Activated naive CD8-positive, alpha-beta T cell treated with anti-CD3 and anti-CD28 coated beads, Interleukin-2, amount 50 U/mL, for 24 hours (primary cell): ENCODE measurements at places on chromosomes 2 and 18.

DNA sequence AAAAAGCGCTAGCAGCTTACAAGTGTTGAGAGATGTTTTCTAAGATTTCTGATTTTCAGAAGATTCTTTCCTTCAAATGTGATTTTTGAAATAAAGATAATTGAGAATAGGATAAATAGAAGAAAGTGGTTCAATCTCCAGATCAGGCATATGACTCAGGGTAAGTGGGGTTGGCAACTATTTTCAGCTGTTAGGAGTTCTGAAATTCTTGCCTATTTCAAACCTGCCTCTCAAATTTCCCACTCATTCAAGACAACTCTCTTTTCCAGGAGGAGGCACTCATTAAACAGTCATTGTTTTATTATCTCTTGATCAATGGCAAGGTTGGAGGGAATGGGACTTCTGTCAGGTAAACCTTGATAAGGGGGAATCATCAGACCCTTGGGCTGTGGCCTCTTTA, 138.9 kb downstream of the HNMT start:
- no peak for DNase-seq

GRCh38 chr2:71460595-71461303, 7.4 kb downstream of the DYSF start:
- no peak for DNase-seq

DNA sequence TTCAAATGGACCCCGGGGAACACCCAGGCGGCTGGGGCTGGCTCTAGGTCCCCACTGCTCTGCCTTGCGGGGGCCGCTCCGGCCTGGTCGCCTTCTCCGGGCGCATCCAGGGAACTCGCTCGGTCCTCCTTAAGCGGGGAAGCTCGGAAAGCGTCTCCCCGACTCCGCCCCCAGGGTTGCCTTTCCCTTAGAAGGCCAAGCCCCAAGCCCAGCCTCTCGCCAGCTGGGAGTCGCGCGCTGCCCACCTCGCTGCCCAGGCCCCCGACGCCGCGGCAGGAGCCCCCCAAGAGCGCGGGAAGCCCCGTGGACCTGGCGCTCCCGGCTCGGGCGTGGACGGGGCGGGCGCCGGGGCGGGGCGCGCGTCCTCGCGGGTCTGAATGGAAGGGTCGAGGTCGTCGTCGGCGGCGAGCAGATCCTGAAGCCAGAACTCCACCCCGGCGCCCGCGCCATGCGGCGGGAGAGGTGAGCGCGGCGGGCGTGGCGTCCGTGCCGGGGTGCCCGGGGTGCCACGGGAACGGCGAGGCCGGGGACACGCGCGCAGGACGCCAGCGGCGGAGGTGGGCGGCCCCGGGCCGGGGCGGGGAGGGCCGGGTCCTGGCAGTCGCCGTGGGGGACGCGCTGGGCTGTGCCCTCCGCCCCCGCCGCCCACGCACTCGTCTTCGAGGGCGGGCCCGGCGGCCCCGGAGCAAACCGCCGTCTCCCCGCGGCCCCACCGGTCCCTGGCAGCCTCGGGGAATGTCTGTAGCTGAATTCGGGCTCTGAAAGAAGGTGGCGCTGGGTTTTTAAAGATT, at the start of gene BOK:
Gene BOK, plus strand, starts transcription at position 214 of the 791 bp plus-strand sequence. CDS start 739 bp downstream, outside the sequence.
- no peak for DNase-seq

DNA sequence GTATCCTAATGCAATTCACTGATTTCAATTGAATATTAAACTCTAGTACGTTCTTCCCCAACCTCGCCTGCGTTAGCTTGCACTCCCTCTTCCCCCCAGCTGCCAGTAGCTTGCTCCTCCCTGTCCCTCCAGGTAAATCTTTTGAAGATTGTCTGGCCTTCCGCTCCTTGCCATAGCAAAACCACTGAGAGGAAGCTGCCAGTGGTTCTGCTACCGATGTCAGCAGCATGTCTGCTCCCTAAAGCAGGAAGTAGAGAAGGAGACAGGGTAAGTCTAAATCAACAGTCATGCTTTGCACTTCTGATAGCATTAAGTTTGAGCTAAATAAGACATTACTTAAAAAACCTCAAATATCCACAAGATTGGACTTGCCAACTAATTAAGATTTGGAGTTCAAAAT, 89.1 kb downstream of the SCN2A start:
- no peak for DNase-seq

- DNase-seq: no peak
Measured at GRCh38 chr2:148721991-148722777, 77.6 kb downstream of the EPC2 start.

GRCh38 chr2:233853353-233853752, 982 bp downstream of the HJURP start:
- no peak for DNase-seq

GRCh38 chr2:219131327-219131726, 29.3 kb downstream of the NHEJ1 start:
- DNase-seq: no peak

GRCh38 chr2:67674668-67675067, 277.5 kb downstream of the ETAA1 start:
- DNase-seq: no peak

GRCh38 chr2:114009205-114009944, 119.5 kb downstream of the ACTR3 start:
- no peak for DNase-seq

DNA sequence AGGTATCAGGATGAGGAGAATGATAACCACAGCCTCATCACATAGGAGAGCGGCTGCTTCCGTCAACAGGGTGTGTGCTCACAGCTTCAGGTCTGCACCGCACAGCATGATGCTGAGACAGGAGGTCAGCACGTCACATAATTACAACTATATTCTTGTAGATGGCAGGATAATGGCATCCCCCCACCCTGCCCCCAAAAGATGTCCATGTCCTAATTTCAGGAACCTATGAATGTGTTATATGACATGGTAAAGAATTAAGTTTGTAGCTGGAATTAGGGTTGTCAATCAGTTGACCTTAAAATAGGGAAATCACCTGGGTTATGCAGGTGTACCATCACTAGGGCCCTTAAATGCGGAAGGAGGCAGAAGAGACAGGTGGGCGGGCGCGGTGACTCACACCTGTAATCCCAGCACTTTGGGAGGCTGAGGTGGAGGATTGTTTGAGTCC, 73.9 kb downstream of the ARL4C start:
- DNase-seq: peak; percentile 58

- DNase-seq: no peak
Measured at GRCh38 chr2:47916412-47916811, 10.1 kb upstream of the FBXO11 start.
